Activated naive CD8-positive, alpha-beta T cell treated with anti-CD3 and anti-CD28 coated beads for 36 hours (primary cell): ENCODE measurements at places on chromosomes 7 and 10.
A peak's percentile ranks its signal among the peaks of the same experiment; 100 is the strongest.

DNA sequence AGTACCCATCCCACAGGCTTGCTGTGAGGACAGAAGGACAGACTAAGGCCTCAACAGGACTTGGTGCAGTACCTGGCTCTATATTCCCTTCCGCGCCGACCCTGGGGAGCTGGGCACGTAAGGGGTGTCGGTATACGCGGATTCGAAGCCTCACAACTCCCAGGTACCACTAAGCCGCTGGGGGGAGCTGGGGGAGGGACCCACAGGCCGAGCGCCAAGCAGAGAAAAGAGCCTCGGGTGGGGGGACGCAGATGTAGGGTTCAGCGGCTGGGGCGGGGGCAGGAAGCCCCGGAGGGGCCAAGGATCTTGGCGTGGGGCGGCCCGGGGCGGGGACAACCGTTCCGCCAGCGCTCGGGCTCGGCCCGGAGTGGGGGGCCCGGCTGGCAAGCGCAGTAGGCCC lies 126.4 kb upstream of the ZNF746 start:
- H3K4me3 ChIP-seq = peak overlapping the region; percentile 94
- H3K4me1 ChIP-seq = peaks cover 36% of the 10 kb centered on the region
- peaks cover 35% of the 10 kb centered on the region for H3K36me3 ChIP-seq
- peak overlapping the region; percentile 74 for H3K27ac ChIP-seq
- H3K27me3 ChIP-seq = no peaks in the 10 kb centered on the region
- peak; percentile 51 for DNase-seq

GRCh38 chr7:112575864-112576263 lies 95.1 kb downstream of the LSMEM1 start:
- H3K36me3 ChIP-seq = no peaks in the 10 kb centered on the region
- peaks cover 9% of the 10 kb centered on the region for H3K4me1 ChIP-seq
- peaks cover 4% of the 10 kb centered on the region for H3K27me3 ChIP-seq
- H3K27ac ChIP-seq = no peak overlapping the region
- no peak for DNase-seq

DNA sequence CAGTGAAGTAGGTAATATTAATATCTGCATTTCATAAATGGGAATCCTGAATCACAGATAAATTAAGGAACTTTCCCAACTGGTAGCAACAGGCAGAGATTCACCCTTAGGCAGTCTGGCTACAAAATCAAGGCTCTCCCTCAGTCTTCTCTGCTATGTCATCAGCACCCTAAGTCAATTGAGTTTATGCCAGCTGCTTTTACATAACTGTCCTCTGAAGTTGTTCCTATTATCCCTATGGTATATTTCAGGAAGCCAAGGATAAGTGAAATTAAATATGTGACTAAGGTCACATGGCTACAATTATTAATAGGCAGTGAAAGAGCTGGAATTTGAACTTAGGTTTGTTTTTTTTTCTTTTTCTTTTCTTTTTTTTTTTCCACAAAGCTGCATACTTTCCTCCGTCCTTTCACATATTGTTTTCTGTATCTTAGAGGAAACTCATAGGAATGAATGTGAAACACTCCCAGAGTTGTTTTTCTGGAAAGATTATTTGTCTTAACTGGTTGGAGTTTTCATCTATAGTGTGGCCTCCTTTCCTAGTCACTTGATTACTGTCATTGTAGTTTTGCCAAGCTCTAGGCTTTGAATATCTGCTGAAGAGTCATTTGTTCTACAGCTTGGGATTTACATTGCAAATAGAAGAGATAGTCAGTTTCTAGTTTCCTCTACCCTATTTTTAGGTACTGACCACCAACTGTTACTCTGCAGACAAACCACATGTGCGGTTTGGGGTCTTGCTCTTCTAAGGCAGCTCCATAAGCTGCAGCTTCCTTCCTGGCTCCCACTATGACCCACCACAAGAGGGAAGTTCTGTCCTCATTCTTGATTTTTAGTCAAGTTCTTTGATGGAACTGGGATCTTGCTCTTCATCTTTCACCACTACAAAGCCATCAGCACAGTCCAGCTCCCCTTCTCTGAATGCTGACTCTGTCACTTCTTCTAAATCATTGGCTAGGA lies 338.0 kb upstream of the KIAA1217 start:
- no peak overlapping the region for H3K4me3 ChIP-seq
- no peaks in the 10 kb centered on the region for H3K36me3 ChIP-seq
- H3K4me1 ChIP-seq = no peaks in the 10 kb centered on the region
- H3K27ac ChIP-seq = no peak overlapping the region

DNA sequence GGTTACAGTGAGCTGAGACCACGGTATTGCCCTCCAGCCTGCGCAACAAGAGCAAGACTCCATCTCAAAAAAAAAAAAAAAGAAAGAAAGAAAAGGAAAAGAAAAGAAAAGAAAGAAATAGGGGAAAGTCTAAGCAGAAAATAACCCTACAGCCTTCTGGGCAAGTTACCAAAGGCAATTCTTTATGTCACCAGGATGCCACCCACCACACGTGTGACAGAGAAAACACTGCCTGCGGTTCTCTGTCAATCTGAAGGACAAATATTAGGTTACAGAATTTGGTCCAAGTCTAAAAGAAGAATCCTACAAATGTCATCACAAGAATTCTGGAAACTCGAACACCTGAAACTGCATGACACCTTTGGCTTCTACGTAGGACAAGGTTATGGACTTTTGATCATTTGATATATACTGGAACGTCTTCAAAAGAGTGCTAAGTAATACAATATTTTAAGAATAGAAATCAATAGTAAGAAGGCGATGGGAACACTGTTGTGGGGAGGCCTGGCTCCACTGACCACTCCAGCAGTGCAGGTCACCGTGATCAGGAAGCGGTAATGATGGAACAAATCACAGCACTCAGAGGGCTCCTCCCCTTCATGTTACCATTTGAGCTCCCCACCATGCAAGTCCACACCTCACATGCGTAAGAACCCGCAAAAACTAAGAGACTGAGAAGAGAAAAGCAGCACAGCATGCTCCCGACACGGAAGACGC lies 75.8 kb downstream of the MAD1L1 start:
- H3K4me3 ChIP-seq = no peak overlapping the region
- no peak for DNase-seq
- no peaks in the 10 kb centered on the region for H3K36me3 ChIP-seq

DNA sequence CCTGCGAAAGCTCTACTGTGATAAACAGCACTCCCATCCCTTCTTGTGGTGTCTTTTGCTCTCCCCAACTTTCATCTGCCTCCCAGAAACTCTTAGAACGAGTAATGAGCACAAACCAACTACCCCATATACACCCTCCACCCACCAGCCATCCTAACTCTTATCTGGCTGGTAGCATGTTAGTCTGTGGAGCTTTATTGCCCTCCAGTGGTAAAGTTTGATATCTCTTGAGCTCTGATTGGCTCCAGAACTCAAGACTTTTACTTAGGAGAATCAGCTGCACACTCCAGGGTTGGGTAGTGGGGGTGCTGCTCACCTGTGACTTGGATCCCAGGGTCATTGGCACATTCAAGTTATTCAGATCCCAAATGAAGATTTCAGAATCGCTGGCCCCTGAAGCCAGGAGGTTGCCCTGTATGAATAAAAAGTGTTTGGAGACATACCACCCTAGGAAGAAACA lies 10.9 kb downstream of the SEC31B start:
- peaks cover 47% of the 10 kb centered on the region for H3K36me3 ChIP-seq
- peak overlapping the region; percentile 98 for H3K27ac ChIP-seq
- H3K27me3 ChIP-seq = no peaks in the 10 kb centered on the region
- DNase-seq = peak; percentile 43
- H3K4me1 ChIP-seq = peaks cover 67% of the 10 kb centered on the region

- H3K36me3 ChIP-seq = peaks cover 31% of the 10 kb centered on the region
- no peak for DNase-seq
- H3K4me1 ChIP-seq = no peaks in the 10 kb centered on the region
Observed at GRCh38 chr10:132708936-132709335, 77.0 kb downstream of the NKX6-2 start.

DNA sequence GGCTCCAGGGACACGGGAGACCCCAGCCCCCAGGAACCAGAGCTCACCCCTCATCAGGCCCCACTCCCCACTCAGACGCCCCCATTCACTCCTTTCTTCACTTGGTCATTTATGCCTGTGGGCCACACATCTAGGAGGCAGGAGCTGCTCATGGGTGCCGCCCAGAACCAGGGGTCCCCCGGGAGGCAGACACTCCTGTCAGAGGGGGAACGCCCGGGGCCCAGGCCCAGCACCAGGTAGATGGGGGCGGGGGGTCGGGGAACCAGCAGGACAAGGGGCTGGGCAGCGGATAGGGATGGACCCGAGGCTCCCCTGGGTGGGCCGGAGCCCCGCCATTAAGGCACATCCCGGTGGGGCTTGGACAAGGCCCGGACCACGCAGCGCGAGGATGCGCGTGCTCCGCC lies 11.8 kb downstream of the CALY start:
- no peaks in the 10 kb centered on the region for H3K36me3 ChIP-seq
- no peak overlapping the region for H3K4me3 ChIP-seq
- H3K27me3 ChIP-seq = peaks cover 47% of the 10 kb centered on the region
- no peak for DNase-seq
- no peak overlapping the region for H3K27ac ChIP-seq

GRCh38 chr7:129150199-129150996 lies 5.9 kb downstream of the TSPAN33 start:
- no peaks in the 10 kb centered on the region for H3K36me3 ChIP-seq
- H3K27ac ChIP-seq = no peak overlapping the region
- H3K27me3 ChIP-seq = no peaks in the 10 kb centered on the region
- no peak overlapping the region for H3K4me3 ChIP-seq

GRCh38 chr7:25855854-25856782 lies 295.9 kb upstream of the NFE2L3 start:
- no peak overlapping the region for H3K27ac ChIP-seq
- H3K4me1 ChIP-seq = peaks cover 25% of the 10 kb centered on the region

DNA sequence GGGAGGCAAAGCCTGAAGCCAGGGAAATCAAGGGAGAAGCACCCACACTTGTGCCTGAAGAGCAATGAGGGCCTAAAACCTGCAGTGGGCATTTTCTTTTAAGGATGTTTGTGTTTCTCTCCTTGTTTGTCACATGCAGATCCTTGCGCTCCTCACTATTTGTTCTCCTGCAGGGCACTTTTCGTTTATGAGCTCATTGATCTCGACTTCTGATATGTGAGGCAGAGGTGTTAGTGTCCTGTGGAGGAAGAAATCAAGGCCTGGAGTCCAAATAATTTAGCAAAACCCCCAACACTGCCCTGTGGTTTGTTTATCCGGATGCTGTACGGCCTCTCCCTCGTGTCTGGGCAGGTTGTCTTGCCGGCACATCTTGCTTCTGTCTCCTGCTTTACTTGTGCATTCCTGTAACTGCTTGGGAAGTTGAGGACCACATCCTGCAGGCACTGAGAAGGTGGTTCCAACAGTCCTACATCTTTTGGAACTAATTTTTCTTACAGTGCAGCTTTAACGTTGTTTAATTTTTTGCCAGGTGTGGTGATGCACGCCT lies 13.7 kb downstream of the UBE3C start:
- no peaks in the 10 kb centered on the region for H3K27me3 ChIP-seq
- H3K27ac ChIP-seq = no peak overlapping the region
- H3K4me3 ChIP-seq = no peak overlapping the region
- H3K4me1 ChIP-seq = peaks cover 55% of the 10 kb centered on the region
- no peak for DNase-seq

- H3K27me3 ChIP-seq = peaks cover under 1% of the 10 kb centered on the region
- no peak overlapping the region for H3K4me3 ChIP-seq
- H3K36me3 ChIP-seq = peaks cover 2% of the 10 kb centered on the region
- peaks cover 25% of the 10 kb centered on the region for H3K4me1 ChIP-seq
Observed at GRCh38 chr7:151937286-151937685, 19.0 kb upstream of the GALNTL5 start.

DNA sequence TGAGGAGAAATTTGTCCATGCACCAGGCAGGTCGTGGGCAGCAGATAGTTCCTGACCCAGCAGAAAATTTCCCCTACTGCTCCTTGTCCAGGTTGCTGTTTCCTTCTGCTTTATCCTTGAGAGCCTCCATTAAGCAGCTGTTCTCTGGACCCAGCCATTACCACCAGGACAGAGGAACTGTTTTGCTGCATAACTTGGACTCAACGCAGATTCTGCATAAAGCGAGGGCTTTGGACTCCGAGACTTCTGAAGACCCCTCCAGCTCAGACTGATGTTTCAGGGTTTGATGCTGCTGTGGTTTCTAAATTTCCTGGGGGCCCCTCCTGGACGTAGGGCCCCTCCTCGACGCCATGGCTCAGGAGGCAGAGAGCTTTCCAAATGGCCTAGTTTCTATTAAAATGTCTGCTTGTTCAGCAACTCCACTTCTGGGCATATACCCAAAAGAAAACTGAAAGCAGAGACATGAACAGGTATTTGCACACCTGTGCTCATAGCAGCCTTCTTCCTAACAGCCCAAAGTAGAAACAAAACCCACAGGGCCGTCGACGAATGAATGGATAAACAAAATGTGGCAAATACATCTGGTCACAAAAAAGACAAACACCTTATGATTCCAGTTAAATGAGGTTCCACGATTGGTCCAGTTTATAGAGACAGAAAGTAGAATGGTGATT lies 28.3 kb upstream of the LMTK2 start:
- DNase-seq = no peak
- H3K4me3 ChIP-seq = no peak overlapping the region
- H3K36me3 ChIP-seq = no peaks in the 10 kb centered on the region
- no peaks in the 10 kb centered on the region for H3K4me1 ChIP-seq
- H3K27me3 ChIP-seq = peaks cover 15% of the 10 kb centered on the region
- no peak overlapping the region for H3K27ac ChIP-seq

- no peak for DNase-seq
- H3K27me3 ChIP-seq = no peaks in the 10 kb centered on the region
- H3K27ac ChIP-seq = no peak overlapping the region
- H3K4me3 ChIP-seq = no peak overlapping the region
- no peaks in the 10 kb centered on the region for H3K36me3 ChIP-seq
Observed at GRCh38 chr7:131182446-131183058, 145.1 kb upstream of the MKLN1 start.

DNA sequence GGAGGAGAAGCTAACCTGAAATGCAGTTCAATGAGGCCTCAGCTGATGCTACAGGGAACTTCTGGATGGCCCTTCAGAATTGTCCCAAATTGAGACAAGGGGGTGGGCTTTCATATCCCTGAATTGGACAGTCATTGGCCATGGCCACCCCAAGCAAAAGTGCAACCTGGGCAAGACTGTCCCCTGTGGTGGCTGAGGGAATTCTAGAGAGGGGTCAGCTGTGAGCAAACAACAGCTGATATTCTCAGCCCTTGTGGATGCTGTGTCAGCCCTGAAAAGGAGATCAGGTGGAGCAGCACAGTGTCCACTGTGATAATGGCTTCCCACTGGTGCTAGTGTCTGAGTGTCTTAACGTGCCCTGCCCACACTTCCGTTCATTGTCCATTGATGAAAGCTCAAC lies 76.6 kb downstream of the SLC16A9 start:
- no peaks in the 10 kb centered on the region for H3K4me1 ChIP-seq
- no peaks in the 10 kb centered on the region for H3K36me3 ChIP-seq
- H3K4me3 ChIP-seq = no peak overlapping the region
- peaks cover 8% of the 10 kb centered on the region for H3K27me3 ChIP-seq
- no peak for DNase-seq

- no peak overlapping the region for H3K27ac ChIP-seq
- H3K4me1 ChIP-seq = no peaks in the 10 kb centered on the region
- no peaks in the 10 kb centered on the region for H3K27me3 ChIP-seq
- H3K36me3 ChIP-seq = no peaks in the 10 kb centered on the region
Observed at GRCh38 chr7:124718032-124718766, 47.4 kb downstream of the GPR37 start.
